Peyer's patch (tissue), 4 donors: ENCODE measurements at places on chromosomes 5 and 9. TPM values are rescaled to one million over a fixed set of nuclear protein-coding genes. Genes with fewer than 3 reads are reported as not detected.
A peak's percentile ranks its signal among the peaks of the same experiment; 100 is the strongest.

DNA sequence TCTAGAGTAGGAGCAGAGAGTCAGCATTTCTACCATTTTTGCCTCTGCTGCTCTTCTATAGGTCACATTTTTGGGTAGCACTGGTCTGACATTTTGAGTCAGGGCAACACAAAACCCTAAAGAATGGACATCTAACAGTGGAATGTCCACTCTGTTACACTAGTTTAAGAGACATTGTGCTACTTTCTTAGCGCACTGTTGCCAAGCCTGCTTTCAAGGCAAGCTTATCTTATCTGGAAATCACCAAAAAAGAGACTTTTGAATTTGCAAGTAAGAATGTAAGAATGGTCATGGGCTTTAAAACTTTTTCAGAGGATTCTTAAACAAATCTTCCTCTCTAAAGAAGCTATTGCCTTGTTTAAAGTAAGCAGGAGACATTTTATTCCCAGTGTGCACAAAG is 73.0 kb upstream of the STARD4 start:
- H3K27ac ChIP-seq = no peak overlapping the region
- no peak for DNase-seq
- no peaks in the 10 kb centered on the region for H3K27me3 ChIP-seq
- H3K4me3 ChIP-seq = no peak overlapping the region
- no peaks in the 10 kb centered on the region for H3K36me3 ChIP-seq

GRCh38 chr9:105284463-105284862 is 40.0 kb downstream of the SLC44A1 start:
- DNase-seq = no peak
- no peaks in the 10 kb centered on the region for H3K4me1 ChIP-seq
- no peaks in the 10 kb centered on the region for H3K27me3 ChIP-seq
- no peaks in the 10 kb centered on the region for H3K36me3 ChIP-seq

DNA sequence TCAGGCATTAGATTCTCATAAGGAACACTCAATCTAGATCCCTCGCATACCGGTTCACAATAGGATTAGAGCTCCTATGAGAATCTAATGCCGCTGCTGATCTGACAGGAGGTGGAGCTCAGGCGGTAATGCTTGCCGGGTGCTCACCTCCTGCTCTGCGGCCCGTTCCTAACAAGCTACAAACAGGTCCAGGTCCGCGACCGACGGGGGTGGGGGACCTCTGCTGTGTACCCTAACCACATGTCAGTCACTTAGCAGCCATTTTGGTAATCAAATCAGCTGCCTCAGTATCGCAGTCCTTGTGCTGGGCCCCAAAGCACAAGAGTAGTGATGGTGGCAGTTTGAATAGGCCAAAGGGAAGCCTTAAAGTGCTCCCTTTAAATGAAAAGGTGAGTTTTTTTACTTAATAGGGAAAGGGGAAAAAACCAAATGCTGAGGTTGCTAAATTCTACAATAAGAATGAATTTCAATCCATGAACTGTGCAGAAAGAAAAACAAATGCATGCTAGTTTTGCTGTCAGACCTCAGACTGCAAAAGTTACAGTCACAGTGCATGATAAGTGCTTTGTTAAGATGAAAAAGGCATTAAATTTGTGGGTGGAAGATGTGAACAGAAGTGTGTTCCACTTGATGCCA is 67.0 kb upstream of the TNPO1 start:
- no peaks in the 10 kb centered on the region for H3K4me1 ChIP-seq
- no peak overlapping the region for H3K4me3 ChIP-seq
- H3K27me3 ChIP-seq = no peaks in the 10 kb centered on the region

IQGAP2 gene
- total RNA-seq = 86.5 TPM

FOXD4L5 gene
- not detected for total RNA-seq

IL4 gene
- not detected for total RNA-seq

DNA sequence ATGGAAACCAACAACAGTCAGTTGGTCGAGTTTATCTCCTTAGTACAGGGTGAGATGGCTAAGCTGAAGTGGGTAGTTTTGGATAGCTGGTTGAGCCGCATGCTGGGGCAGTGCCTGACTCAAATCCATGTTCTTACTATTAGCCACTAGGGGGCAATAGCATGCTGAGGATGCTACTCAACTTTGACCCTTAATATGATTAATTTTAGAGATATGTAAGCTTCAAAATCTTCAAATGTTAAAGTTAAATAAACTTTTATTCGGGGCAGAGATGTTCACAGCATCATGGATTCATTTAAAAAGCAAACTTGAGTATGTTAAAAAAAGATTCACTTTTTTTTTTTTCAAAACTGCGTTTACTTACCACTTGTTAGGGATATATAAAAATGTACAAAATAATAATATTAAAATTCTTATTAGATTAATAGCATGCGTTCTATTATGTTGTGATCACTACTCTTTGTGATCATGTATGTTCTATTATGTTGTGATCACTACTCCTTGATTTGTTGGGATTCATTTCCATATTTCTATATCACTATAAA is 57.0 kb downstream of the C9orf153 start:
- H3K36me3 ChIP-seq = no peaks in the 10 kb centered on the region
- peak; percentile 63 for DNase-seq
- no peaks in the 10 kb centered on the region for H3K27me3 ChIP-seq
- no peaks in the 10 kb centered on the region for H3K4me1 ChIP-seq

GRCh38 chr5:172285226-172286143 is 1.9 kb upstream of the UBTD2 start:
- H3K27me3 ChIP-seq = no peaks in the 10 kb centered on the region
- no peaks in the 10 kb centered on the region for H3K4me1 ChIP-seq
- no peaks in the 10 kb centered on the region for H3K36me3 ChIP-seq
- H3K27ac ChIP-seq = no peak overlapping the region
- no peak overlapping the region for H3K4me3 ChIP-seq
- no peak for DNase-seq

- no peak overlapping the region for H3K27ac ChIP-seq
- no peak for DNase-seq
- H3K4me3 ChIP-seq = no peak overlapping the region
- no peaks in the 10 kb centered on the region for H3K36me3 ChIP-seq
Observed at GRCh38 chr9:10003047-10003446, 609.8 kb downstream of the PTPRD start.

GRCh38 chr5:79077680-79078365 is 8.3 kb downstream of the BHMT2 start:
- DNase-seq = no peak
- no peak overlapping the region for H3K4me3 ChIP-seq
- no peaks in the 10 kb centered on the region for H3K27me3 ChIP-seq
- H3K27ac ChIP-seq = no peak overlapping the region
- no peaks in the 10 kb centered on the region for H3K36me3 ChIP-seq
